ENCODE measurements at places on chromosomes 6 and 20. TPM values are rescaled to one million over a fixed set of nuclear protein-coding genes. Genes with fewer than 3 reads are reported as not detected.

DNA sequence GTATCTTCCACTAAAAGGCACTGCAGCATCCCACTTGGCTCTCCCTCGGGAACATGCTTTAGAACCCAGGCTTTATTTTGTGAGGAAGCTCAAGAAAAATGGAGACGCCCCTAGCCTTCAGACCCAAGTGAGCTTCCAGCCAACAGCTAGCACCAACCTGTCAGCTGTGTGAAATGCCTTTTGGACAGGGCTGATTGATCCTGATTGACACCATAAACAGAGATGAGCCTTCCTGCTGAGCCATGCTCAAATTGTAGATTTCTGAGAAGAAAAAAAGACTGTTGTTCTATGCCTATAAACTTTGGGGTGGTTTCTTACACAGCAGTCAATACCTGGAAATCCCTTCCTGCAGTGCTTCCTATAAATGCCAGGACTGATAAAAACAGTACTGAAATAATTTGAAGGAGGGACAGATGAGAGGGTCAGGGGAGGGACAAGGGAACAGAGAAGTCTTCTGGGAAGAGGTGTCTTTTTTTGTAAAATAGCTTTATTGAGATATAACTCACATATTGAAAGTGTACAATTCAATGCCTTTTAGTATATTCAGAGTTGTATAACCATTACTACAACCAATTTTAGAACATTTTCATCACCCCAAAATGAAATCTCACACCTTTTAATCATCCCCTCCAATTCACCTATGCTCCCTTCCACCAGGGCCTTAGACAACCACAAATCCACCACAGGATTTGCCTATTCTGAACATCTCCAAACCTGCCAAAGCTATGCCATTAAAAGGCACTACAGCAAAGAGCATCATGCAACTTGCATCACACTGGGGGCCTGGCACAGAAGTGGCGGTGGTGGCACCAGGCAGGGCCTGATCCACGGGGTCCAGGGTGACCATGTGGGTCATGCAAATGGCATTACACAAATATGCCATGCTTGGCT, 2.7 kb upstream of the STK4 start:
- DNase-seq: no peak

- DNase-seq: no peak
Measured at GRCh38 chr6:88650029-88650619, 313.3 kb downstream of the RNGTT start.

GRCh38 chr20:44837946-44838345, 27.6 kb upstream of the RIMS4 start:
- no peak for DNase-seq

GRCh38 chr6:108009894-108010293, 51.9 kb upstream of the SEC63 start:
- no peak for DNase-seq

Gene TTBK1
- total RNA-seq: 0.22 TPM

- no peak for DNase-seq
Measured at GRCh38 chr6:38417521-38417920, 222.2 kb downstream of the BTBD9 start.

- peak; percentile 88 for DNase-seq
Measured at GRCh38 chr20:31894980-31895675, 24.7 kb downstream of the TTLL9 start.

- peak; percentile 86 for DNase-seq
Measured at GRCh38 chr20:57440678-57441509, 49.7 kb downstream of the RBM38 start.

GRCh38 chr20:63522091-63522868, 1.7 kb downstream of the PPDPF start:
- DNase-seq: no peak

Gene SRSF6
- total RNA-seq: 52.9 TPM

GRCh38 chr20:45111285-45111684, 3.7 kb downstream of the WFDC5 start:
- DNase-seq: no peak

GRCh38 chr20:8587251-8587650, 455.2 kb downstream of the PLCB1 start:
- DNase-seq: no peak

Gene PDCD2
- total RNA-seq: 33.9 TPM

- no peak for DNase-seq
Measured at GRCh38 chr6:32432050-32432450, 7.6 kb upstream of the HLA-DRA start.

DNA sequence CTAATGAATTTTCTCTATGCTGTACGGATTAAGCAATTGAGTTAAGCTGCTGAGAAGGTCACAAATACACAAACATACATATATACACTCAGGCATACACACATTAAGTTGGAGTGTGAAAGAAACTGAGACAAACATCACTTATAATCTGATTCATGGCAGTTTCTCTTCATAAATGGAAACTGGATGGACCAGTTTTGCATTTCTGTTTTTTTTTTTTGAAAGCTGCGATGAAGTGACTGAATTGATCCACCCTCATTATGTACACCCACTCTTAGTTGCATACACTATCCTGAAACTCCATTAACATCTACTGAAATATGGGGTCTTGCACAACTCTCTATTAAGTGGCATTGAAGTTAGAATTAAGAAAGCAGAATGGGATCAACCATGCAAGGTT, 32.9 kb upstream of the TENT5A start:
- no peak for DNase-seq

Gene HDGFL1
- not detected for total RNA-seq

DNA sequence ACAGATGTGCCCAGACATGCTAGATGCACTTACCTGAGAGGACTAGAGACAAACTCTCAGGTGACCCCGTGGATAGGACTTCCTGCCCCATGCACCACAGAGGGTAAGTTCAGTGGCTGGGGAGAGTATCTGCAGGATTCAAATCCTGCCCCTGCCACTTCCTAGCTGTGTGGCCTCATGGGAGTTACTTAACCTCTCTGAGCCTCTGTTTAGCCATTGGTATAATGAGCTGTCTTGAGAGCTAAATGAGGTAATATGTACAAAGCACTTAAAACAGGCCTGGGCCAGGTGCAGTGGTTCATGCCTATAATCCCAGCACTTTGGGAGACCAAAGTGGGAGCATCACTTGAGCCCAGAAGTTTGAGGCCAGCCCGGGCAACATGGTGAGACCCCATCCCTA, 59.3 kb downstream of the GRM4 start:
- DNase-seq: no peak

DNA sequence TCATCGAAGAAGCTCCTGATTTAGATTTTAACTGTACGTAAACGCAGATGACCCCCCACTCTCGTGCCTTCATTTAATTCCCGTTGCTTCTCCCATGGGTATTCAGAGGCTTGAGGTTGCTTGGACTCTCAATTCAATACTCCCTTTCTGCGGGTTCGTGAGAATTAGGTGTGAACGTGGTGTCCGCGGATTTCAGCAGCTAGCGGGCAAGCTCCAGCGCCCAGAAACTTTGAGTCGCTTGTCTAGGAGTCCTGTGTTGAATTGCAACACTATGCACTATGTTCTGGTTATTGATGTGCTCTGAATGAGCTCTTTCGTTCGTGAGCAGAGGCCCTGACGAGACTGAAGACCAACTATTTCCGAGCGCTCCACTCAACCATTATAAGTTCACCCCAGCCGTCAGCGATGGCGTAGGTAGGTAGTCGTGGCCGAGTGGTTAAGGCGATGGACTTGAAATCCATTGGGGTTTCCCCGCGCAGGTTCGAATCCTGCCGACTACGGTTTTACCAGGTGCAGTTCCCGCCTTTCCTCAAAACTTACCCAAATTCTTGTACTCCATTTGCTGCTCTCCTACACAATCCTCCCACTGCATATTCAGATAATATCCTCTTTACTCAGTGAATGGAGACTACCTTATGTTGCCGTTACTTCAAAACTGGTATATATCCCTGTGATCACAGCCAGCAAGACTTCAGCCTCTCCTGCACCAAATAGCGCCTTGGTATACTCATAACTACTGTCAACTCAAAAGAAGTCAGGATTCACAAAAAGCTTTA, 72.6 kb upstream of the ZNF184 start:
- DNase-seq: no peak

DNA sequence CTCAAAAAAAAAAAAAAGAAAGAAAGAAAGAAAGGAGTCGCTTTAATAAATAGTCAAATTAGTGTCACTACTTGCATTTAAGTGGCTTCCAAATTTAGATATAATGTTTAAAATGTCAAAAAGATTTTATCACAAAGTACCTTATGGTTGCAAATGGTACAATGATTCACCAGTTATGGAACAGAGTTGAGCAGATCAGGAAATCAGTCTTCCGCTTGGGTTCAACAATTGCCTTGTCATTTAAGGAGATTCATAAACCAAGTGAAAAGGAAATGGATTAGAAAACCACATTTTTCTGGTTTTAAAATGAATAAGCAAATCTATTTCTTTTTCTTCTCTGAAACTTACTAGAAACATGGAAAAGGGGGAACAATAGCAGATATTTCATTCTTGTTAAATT, 94.8 kb upstream of the PTPRT start:
- DNase-seq: no peak

GRCh38 chr6:21971541-21971940, 325.3 kb downstream of the PRL start:
- no peak for DNase-seq

- no peak for DNase-seq
Measured at GRCh38 chr6:13563009-13563408, 11.4 kb upstream of the SIRT5 start.

DNA sequence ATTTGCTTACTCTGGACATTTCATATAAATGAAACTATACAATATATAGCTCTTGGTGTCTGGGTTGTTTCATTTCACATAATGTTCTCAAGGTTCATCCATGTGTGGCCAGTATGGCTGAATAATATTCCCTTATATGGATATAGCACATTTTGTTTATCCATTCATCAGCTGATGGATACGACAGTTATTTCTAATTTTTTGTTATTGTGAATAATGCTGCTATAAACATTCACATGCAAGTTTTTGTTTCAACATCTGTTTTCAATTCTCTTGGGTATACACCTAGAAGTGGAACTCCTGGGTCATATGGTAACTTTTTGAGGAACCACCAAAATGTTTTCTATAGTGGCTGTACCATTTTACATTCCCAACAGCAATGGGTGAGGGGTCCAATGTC, 101.1 kb downstream of the CDK19 start:
- DNase-seq: no peak

Gene OARD1
- 17.4 TPM for total RNA-seq

Gene SLC23A2
- 12.3 TPM for total RNA-seq

DNA sequence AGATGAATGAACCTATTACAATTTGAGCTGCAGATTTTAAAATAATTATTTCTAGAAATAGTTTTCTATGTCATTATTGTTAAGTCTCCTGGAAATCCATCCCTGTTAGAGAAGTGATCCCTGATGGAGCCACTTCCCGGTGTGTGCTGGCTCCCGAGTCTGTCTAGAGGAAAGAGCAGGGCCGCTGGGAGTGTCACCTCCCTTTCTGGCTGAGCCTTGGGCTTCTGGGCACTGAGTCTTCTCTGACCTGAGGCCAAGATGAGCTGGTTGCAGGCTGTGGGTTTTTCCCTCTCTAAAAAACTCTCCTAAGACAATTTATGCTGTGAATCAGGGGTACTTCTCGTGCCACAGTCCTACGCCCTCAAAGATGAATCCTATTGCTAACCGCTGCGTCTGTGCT, 28.8 kb upstream of the TCFL5 start:
- DNase-seq: no peak

DNA sequence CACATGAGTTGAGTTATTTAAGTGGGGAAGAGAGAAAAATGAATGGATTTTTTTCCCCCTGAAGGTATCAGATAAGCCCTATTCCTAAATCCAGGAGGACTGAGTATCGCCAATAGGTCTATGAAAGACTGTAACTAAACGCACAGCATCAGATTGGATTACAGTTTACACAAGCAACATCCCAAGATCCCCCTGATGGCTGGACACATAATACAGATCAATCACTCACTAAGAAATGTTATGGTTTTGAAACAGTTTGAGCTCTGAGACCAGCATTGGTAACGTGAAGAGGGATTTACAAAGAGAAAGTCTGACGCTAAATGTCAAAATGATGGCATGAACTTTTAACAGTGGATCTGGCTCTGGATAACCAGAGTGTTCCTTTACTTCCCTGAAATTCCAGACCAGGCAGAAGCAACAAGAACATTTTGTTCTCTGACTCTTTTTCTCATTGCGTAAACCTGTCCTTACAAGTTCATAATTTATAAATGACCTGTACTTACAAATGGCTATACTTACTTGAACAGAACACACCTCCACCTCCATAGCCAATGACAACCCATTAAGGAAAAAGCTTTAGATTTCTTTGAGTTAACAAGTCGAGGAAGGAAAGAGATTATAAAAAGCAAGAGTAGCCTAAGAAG, 131.8 kb upstream of the BEND3 start:
- DNase-seq: no peak

DNA sequence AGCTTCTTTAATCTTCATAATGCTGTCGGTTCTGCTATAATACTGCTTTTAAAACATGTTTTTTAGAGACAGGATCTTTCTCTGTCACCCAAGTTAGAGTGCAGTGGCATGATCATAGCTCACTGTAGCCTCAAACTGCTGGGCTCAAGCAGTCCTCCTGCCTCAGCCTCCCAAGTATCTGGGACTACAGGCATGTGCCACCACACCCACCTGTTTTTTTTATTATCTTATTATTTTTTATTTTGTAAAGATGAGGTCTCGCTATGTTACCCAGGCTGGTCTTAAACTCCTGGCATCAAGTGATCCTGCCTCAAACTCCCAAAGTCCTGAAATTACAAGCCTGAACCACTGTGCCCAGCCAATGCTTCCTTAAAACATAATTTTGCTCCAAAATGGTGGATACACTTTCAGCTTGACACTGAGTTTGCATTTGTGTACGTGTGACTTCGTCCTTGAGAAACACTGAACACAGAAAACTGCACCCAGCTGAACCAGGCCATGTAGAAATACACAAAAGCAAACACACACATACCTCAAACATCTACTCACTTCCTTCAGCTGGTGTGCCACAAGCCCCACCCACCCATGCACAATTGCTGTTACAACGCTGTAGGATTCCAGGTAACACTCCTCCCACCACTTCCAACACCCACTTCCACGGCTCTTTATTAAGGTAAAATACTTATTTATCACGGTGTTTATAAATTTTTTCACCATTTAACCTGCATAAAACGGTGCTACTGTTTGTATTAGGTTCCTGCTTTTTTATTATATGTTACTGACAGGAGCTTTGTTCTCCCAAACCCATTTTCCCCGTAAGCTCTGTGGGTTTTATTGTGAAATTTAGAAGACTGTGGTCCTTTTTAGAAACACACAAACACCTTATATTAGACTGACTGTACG, 109.1 kb downstream of the TSHZ2 start:
- no peak for DNase-seq

DNA sequence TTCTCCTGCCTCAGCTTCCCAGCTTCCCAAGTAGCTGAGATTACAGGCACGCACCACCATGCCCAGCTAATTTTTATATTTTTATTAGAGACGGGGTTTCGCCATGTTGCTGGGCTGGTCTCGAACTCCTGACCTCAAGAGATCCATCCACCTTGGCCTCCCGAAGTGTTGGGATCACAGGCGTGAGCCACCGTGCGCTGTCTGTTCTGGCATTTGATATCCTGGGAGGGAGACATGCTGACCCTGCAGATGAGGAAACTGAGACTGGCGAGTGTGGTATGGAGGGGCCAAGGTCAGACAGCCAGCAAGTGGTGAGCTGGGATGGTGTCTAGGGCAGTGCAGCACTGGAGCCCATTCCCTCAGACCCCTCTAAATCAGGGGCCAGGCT, 44.6 kb downstream of the SRC start:
- DNase-seq: no peak

Gene ARMH2
- total RNA-seq: not detected

- no peak for DNase-seq
Measured at GRCh38 chr20:57743450-57744095, 33.8 kb upstream of the PMEPA1 start.

Measured in heart right ventricle (tissue), 16 donors.